ENCODE measurements at places on chromosomes 4 and X. TPM values are rescaled to one million over a fixed set of nuclear protein-coding genes. Genes with fewer than 3 reads are reported as not detected.

- DNase-seq = peak; percentile 84
Observed at GRCh38 chr4:10063544-10064300, 42.4 kb upstream of the SLC2A9 start.

- peak; percentile 39 for DNase-seq
Observed at GRCh38 chr4:151718984-151719955, 41.5 kb downstream of the GATB start.

Gene MXRA5
- not detected for total RNA-seq

Gene XKRX
- total RNA-seq = not detected

Gene FRMPD3
- total RNA-seq = not detected

Gene PRICKLE3
- 15.4 TPM for total RNA-seq

DNA sequence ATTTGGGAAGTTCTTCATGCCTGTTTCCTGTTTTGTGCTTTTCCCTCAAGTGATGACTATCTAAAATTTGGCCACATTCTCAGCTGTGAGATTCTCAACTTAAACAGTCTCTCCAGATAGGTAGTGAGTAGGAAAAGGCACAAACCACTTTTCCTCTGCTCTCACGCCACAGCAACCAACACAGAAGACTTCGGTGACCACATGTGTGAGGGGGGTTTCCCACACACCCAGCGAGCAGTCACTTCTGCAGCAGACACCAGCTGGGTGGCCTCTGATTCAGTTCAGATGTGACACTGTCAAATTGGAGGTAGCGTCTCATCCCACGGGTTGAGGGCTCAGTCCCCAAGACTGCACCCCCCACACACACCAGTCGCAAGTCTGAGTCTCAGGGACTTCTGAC lies 25.1 kb upstream of the CLDN34 start:
- no peak for DNase-seq

DNA sequence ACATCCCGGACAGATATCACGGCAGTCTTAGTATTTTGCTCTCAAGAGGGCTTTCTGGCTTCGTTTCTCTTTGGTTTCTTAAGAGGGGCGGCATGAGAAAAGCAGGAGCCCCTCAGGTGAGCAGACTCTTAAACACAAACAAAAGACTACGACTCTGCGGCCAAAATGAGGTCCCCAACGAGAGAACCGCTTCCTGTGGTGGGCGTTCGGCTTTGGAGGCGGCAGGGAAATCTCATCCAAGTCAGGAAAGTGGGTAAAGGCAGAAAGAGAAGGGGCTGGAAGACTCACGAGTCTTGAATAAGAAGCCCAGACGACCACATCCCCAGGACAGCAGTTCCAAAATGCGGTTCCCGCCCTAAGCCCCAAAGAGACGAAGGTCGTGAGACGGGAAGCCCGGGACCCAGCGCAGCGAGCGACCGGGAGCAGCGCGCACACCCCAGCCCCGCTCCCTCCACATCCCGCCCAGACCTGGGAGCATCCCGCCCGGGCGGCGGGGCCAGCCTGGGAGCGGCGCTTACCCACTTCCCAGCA lies 409 bp downstream of the UGDH start:
- no peak for DNase-seq

DNA sequence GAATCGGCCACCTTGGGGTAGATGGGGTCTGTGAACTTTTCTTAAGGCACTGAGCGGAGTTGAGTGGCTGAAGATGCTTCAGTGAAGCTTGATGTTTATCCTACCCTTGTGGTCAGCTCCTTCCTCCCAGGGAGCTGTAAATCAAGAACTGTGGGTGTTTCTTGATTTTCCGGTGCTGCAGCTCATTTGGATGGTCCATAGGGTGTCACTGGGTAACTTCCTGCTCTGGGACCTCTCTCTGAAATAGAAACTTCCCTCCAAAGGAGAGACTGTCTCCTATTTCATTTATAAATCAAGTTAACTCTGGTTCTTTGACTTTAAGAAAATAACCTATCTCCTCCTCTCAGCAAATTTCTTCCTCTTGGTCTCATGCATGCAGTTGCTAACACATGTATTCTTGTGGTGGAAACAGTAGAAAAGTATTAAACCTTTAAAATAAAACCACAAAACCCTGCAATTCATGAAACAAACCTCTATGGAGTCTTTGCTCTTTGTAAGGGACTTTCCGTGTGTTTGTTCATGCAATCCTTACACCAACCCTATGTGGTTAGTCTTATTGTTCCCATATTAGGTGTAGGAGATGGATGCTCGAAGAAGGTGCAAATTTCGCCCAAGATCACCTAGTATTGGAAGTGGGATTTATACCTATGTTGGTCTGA lies 110.3 kb downstream of the SHROOM3 start:
- DNase-seq = no peak

GRCh38 chrX:72346302-72346949 lies 40.7 kb upstream of the CITED1 start:
- DNase-seq = no peak

GRCh38 chr4:53935780-53936179 lies 128.6 kb downstream of the CHIC2 start:
- no peak for DNase-seq

DNA sequence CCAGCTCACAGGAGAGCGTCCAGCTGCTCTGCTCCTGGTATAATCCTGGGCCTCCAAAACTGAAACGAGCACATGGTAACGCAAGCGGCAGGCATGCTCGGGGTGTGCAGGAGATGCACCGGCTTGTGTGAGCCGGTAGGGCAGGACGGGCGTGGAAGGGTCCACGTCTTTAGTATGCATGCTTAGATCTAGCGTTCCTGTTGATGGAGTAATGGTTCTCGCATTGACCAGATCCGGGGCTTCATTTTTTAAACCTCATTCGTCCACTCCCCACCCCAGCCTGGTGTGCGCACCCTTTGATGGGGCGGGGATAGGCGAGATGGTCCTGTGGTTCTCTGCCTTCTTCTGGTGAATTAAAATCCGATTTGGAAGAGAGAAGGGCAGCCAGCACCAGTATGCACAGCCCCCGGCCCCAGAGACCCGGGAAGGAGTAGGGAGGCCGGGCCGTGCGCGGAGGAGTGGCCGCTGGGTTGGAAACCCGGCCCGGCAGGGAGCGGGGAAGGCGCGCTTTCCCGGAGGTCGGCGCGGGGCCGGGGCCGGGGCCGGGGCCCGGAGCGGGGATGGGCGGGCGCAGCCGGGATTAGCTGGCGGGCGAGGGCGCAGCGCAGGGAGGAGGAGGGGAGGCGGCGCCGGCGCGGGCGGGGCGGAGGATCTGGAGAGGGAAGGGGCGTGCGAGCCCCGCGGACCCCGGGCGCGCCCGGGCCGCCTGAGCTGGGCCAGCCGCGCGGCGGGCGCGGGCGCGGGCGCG lies 39.9 kb downstream of the FAM149A start:
- peak; percentile 73 for DNase-seq

Gene VCX2
- not detected for total RNA-seq

DNA sequence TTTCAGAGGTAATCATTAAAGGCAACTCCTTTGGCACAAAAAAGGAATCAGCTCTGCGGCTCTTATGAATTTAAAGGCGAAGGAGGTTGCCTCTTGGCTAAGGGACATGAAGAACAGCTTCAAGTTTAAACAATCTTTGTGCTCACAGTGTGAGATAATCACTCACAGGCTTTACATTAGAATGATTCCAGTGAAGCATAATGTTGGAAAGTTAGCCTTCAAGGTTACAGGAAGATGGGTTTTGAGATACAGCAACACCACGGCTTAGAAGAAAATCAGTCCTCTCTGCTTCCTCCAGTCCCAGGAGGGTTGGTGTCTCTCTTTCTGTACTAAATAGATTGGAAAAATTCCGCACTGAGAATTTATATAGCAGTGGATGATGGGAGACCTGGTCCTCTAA lies 11.6 kb upstream of the SCD5 start:
- DNase-seq = no peak

GRCh38 chr4:71163317-71163716 lies 169.9 kb downstream of the DCK start:
- DNase-seq = no peak

- DNase-seq = no peak
Observed at GRCh38 chr4:7713757-7714156, 225.9 kb downstream of the AFAP1 start.

Gene NSUN7
- not detected for total RNA-seq

Gene CRLF2
- not detected for total RNA-seq

GRCh38 chrX:39936886-39937770 lies 160.6 kb downstream of the BCOR start:
- DNase-seq = no peak

GRCh38 chr4:44725726-44726037 lies 674 bp downstream of the GNPDA2 start:
- peak; percentile 63 for DNase-seq

DNA sequence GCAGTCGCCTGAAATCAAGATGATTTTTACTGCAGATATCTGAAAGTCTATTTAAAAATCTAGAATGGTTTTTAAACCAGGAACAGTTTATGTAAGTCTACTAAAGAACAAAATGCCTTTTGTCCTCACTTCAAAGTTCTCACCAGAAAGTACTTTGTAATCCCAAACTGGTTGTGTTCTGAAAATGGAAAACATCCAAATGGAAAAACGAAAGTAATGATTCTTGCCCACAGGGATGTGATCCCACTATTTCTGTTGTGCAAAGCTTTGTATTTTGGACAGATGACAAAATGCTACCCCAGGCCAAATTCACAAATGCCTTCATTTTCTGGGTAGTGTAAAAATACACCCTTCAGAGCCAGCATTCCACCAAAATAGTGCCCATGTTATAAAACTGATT lies 265.5 kb upstream of the FTHL17 start:
- DNase-seq = no peak

DNA sequence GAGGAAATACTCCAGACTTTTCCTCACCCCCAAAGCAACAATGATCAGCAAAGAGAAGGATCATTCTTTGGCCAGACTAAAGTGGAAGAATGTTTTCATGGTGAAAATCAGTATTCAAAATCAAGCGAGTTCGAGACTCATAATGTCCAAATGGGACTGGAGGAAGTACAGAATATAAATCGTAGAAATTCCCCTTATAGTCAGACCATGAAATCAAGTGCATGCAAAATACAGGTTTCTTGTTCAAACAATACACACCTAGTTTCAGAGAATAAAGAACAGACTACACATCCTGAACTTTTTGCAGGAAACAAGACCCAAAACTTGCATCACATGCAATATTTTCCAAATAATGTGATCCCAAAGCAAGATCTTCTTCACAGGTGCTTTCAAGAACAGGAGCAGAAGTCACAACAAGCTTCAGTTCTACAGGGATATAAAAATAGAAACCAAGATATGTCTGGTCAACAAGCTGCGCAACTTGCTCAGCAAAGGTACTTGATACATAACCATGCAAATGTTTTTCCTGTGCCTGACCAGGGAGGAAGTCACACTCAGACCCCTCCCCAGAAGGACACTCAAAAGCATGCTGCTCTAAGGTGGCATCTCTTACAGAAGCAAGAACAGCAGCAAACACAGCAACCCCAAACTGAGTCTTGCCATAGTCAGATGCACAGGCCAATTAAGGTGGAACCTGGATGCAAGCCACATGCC lies 89.7 kb downstream of the TET2 start:
- no peak for DNase-seq

Gene PAGE2B
- total RNA-seq = not detected

DNA sequence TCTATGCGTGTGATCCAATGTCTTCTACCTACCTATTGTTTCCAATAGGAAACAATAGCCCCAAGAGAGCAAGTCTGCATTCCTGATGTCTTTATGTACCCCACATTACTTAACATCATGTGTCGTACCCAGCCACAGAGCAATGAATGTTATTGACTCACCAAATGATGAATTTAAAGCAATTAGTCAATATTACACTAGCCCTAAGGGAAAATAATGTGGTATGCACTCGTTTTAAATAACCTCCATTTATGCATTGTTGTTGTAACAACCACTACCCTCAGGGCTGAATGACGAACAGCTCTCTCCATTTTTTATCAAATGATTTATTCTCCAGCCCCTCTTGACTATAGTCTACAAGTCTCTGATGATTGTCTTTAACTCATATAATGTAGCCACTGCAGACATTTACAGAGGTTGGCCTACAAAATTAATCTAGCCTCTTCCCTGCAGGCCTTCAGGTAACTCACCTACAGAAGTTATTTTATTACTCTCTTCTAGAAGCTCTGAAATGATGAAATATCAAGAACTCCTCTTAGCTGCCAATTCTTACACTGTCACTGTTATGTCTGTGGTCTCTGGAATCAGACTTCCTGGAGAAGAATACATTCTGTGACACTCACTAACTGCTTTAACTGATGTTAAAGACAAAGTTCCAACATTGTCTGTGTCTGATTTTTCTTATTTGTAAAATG lies 601.7 kb upstream of the GRIA3 start:
- DNase-seq = no peak

DNA sequence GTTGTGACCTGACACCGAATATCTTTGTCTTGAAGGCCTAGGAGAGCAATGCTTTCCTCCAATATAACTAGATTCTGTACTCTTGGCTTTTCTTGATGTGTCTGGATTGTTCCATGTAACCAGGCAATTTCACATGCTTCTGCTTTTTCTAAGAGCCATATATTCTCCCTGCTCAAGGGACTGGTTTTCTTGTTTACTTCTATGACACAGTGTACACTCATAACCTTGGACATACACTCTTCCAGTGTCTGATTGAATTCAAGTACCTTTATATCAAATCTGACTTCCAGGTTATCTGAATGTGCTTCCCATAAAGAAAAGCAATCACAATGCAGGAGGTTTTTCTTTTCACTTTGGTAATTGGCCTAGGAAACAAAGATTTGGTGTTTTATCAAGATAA lies 17.4 kb upstream of the EIF4E start:
- no peak for DNase-seq

Gene MAP7D2
- not detected for total RNA-seq
